ENCODE measurements at places on chromosomes 12 and 14.
A peak's percentile ranks its signal among the peaks of the same experiment; 100 is the strongest.

DNA sequence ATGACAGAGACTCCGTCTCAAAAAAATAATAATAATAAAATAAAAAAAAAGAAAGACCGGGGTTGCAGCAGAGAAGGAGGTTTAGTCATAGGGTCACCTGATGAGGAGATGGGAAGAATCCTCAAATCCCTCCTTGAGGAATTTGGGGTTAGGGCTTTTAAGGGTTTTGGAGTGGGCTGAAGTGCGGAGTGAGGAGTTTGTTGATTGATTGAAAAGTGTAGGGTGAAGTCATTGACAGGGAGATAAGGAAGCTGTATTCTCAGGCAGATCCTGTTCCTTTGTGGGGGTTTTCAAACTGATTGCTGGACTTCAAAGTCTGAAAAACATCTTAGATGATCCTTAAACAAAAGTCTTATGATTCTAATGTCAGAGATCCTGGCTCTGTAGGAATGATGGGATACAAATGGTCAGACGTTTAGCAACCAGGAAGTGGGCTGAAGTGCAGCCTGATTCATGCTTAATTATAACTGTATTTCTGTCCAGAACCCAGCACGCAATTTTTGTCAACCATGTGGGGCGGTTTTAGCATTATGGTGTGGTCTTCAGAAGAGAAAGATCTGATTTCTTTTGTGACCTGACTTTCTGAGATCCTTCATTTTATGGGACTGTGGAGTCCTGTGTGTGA is 16.0 kb downstream of the FNTB start:
- peak; percentile 77 for DNase-seq

DNA sequence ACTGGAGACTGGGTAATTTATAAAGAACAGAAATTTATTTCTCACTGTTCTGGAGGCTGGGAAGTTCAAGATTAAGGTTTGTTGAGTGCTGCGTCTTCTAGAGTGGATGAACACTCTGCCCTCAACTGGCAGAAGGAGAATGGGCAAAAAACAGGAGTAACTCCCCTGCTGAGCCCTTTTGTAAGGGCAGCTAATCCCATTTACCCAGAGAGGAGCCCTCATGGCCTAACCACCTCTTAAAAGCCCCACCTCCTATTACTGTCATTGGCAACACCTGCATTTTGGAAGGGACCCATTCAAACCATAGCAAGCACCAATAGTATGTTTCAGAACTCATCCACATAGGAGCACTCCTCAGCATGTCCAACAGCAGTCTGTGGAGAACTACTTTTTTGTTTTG is 47.4 kb downstream of the BORCS5 start:
- no peak for DNase-seq

DNA sequence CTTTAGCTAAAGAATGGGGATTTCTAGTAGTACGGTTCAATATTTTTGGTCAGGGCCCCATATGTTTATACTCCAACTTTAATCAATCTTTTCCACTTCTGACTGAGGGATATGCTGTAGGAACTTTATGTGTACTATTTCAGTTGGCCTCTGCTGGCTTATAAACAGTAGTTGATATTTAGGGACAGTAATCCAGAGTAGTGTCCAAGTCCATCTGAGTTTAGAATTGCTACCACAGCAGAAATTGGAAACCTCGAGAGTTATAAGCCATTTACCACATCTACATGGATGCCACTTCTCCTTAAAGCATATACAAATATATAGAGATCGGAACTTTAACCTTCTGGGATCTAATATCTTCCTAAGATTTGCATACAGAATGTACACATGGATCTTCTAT is 11.6 kb downstream of the LPCAT3 start:
- no peak for DNase-seq

GRCh38 chr14:76923431-76924370 is 97.5 kb downstream of the LRRC74A start:
- no peak for DNase-seq

GRCh38 chr12:53004178-53004577 is 2.1 kb upstream of the EIF4B start:
- DNase-seq = no peak
